ENCODE measurements at places on chromosomes 7 and 10.

DNA sequence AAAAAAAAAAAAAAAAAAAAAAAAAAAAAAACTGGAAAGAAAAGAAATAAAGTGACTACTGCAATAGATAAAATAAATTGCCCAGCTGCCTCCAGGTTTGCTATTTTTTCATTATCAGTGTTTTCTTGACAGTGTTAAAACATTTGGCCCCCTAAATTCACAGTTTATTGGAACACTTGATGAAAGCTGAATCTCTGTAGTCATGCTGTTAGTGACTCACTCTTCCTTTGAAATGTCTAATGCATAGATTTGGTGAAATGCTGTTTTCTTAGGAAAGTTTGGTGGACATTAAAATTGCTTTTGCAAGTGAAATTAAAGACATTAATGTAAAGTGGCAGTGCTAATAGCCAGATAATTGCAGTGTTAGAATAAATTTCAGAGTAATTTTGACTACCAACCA, 785.2 kb downstream of the NRG3 start:
- peak; percentile 8 for DNase-seq

- no peak for DNase-seq
Observed at GRCh38 chr7:41205600-41205999, 497.3 kb downstream of the INHBA start.

DNA sequence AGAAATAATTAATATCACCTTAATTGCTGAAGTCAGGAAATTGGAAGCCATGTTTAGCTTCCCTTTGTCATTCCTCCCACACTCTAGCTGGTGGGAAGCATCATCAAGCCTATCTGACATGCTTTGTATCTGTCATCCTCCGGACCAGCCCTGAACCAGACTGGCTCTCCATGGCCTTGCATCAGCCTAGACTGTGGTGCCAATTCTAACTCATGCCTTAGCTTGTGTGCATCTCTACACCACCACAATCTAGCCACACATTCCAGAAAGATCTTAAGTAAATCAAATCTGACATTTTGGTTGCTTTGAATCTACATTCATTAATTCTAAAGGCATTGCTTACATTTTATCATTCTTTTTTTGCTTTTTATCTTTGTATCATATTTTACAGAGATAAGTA, 196.4 kb upstream of the VSTM2A start:
- no peak for DNase-seq

- no peak for DNase-seq
Observed at GRCh38 chr10:121680879-121681655, 82.8 kb upstream of the FGFR2 start.

DNA sequence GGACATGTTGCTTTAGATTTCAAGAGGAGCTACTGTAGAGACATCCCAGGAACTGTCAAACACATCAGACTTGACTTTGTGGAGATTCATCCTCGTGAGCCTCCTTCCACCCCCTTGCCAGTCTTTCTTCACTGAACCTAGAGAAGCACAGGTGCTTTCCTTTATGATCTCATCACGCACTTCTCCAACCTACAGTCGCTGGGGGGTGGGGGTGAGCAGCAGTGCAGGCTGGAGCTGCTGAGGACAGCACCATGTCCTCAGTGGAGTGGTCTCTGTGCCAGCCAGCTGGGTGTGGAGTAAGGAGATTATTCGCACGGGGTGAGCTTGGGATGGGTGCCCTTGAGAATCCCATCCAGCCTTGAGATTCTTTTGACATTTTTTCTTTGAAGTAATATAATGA, 88.1 kb downstream of the VOPP1 start:
- DNase-seq = no peak

DNA sequence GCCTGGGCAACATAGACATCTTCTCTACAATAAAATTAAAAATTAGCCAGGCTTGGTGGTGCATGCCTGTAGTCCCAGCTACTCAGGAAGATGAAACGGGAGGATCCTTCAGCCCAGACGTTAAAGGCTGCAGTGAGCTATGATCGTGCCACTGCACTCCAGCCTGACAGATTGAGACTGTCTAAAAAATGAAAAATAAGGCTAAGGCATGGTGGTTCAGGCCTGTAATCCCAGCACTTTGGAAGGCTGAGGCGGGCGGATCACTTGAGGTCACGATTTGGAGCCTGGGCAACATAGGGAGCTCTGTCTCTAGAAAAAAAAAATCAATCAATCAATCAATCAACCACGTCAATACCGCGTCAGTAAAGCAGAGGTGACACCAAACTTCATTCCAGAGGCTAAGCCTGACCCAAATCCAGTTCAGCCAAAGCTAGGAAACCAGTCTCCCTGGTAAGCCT, 31.1 kb downstream of the MRPS24 start:
- DNase-seq = no peak

GRCh38 chr7:32022966-32023365, 47.2 kb downstream of the PDE1C start:
- DNase-seq = no peak

- no peak for DNase-seq
Observed at GRCh38 chr7:88457320-88457719, 150.6 kb upstream of the STEAP4 start.

DNA sequence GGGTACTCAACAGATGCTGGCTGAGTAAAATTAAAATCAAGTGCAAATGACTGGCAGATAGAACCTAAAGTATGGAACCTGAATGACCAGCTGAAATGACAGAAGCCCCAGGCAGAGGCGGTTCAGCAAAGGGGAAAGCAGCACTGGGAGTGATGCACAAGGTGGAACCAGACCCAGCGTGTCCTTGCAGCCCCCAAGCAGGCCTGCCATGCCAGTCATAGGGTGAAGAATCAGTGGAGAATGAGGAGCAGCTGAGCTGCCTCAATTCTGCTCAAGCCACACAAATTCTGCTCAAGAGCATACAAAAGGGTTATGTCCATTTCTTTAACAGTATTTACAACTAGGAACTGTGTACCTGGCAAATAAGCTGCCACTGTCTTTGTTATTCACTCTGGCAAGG, 8.7 kb downstream of the ACTR1A start:
- DNase-seq = no peak

DNA sequence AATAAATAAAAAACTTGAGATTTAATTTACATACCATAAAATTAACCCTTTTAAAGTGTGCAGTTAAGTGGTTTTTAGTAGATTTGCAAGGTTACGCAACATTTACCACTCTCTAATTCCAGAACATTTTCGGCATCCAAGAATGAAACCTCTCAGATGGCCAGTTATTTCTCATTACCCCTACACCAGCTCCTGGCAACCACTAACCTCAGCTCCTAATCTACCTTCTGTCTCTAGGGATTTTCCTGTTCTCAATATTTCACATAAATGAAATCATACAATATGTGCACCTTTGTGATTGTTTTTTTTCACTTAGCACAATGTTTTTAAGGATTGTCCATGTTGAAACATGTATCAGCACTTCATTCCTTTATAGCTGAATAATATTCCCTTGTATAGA, 45.1 kb downstream of the INPP5F start:
- DNase-seq = peak; percentile 55

GRCh38 chr10:116160271-116160670, 112.7 kb downstream of the GFRA1 start:
- DNase-seq = no peak

GRCh38 chr10:27779462-27780015, 33.9 kb upstream of the MKX start:
- no peak for DNase-seq

DNA sequence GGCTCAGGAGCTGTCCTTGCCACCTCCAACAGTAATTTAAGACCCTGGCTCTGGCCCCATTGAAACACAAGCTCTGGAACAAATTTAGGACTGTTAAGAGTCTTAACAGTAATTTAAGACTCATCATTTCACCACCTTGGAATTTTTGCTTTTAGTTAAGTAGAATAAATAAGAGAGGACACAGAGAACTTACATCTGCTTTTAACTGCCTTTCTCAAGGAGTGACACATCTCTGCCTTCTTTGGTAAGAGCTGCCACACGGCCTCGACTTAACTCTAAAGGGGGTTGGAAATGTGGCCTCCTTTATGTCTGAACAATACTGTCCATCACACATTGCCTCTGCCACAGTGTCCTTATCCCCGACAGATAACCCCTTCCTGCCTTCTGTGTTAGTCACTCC, 77.9 kb downstream of the HERPUD2 start:
- peak; percentile 48 for DNase-seq

DNA sequence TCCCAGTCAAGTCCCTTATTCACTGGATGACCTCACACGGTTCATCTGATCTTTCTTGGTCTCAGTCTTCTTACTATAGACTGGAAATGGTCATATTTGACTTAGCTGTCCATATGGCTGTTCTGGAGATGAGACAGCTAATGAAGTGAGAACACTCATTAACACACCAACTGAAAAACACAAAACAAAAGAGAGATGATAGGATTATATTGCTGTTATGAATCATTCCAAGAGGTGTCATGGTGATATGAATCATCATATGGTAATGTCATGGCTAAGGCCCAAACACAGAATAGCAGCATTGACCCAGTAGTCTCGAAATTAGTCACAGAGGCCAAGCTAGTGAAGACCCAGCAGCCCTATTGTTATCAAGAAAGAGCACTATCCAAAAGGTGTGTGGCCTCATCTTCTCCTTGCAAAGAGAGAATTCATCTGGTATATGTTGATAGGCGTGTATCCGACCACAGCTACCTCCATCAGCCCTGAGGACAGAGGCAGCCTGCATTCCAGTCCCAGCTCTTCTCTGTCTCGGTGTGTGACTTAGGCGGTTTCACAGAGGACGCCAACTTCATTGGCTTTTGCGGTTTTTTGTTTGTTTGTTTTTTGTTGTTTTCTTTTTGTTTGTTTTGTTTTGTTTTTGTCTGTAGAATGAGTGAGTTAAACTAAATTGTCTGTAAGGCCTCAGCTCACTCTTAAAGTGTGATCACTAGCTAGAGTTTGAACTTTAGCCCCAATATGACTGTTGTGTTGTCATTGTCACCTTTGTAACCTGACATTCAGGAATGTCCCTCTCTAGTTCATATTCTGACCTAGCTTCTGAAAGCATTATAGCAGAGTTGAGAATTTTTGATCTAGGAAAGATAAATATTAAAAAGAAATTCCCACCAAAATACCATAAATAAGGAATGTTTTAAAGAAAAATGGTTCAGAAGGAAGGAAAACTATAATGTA, 97.4 kb upstream of the PDCD4 start:
- peak; percentile 46 for DNase-seq

GRCh38 chr7:155333346-155334234, 35.9 kb downstream of the INSIG1 start:
- no peak for DNase-seq

GRCh38 chr10:108690530-108690929, 1232.8 kb downstream of the XPNPEP1 start:
- DNase-seq = no peak

GRCh38 chr7:108001764-108002725, 916 bp downstream of the LAMB1 start:
- DNase-seq = no peak

GRCh38 chr7:131653418-131654248, 97.2 kb upstream of the PODXL start:
- no peak for DNase-seq

GRCh38 chr7:103710247-103710646, 264.2 kb upstream of the SLC26A5 start:
- no peak for DNase-seq

- no peak for DNase-seq
Observed at GRCh38 chr7:82897500-82897899, 265.2 kb downstream of the PCLO start.

- DNase-seq = no peak
Observed at GRCh38 chr7:46651561-46652088, 730.6 kb upstream of the IGFBP3 start.

- DNase-seq = peak; percentile 16
Observed at GRCh38 chr7:114790521-114790920, 131.4 kb upstream of the MDFIC start.

DNA sequence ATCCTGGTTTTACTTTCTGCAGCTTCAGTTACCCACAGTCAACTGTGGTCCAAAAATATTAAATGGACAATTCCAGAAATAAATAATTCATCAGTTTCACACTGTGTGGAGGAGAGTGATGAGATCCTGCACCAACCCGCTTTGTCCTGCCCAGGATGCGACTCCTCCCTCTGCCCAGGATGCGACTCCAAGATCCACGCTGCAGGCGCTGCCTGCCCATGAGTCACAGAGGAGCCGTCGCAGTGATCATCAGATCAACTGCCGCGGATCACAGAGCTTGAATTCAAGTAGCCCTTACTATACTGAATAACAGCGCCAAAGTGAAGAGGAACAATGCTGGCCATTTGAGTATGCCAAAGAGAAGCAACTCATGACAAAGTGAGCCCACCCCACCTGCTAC, 61.5 kb downstream of the GRB10 start:
- DNase-seq = no peak

GRCh38 chr7:106599343-106599698, 61.6 kb downstream of the CCDC71L start:
- no peak for DNase-seq

GRCh38 chr7:47267346-47267745, 314.6 kb downstream of the TNS3 start:
- DNase-seq = no peak

- no peak for DNase-seq
Observed at GRCh38 chr10:112515126-112515525, 68.1 kb downstream of the VTI1A start.

- peak; percentile 29 for DNase-seq
Observed at GRCh38 chr7:68720697-68721096, 877.6 kb upstream of the AUTS2 start.

DNA sequence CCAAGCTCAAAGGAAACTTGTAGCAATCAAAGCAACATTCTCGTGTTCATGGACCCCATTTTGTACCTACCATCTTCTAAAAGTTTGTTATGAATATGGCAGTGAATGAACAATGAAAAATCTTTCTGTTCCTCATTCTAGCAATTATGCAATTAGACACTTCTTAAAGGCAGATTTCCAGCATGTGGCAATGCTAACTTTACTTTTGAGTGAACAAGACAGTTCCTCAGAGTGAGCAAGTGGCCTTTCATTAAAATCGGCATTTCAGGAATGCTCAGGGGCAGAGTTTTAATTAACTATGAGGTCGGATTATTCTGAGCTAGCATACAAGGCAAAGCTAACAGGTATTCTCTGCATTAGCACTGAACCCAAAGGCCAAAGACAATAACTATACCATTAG, 48.4 kb upstream of the NFE2L3 start:
- DNase-seq = no peak

DNA sequence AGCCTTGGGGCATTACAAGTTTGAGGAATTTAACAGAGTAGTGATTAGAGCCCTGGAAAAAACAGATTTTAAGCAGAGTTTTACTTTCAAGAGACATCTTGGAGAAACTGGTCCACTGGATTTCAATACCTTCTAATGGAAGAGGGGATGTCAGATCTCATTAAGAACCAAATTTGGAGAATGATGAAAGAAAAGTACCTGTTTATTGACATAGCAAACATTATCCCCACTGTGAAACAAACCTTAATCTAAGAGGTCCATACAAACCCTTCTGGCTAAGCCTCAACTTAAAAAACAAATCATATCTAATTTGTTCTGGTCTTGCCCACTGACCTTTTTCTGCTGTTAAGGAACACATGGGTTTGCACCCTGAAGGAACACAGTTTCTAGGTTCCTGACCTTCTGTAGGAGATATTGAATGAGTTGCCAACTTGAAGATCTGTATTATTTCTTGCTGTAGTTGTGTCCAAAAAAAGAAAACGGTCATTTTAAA, 53.5 kb downstream of the LAMB1 start:
- DNase-seq = no peak

DNA sequence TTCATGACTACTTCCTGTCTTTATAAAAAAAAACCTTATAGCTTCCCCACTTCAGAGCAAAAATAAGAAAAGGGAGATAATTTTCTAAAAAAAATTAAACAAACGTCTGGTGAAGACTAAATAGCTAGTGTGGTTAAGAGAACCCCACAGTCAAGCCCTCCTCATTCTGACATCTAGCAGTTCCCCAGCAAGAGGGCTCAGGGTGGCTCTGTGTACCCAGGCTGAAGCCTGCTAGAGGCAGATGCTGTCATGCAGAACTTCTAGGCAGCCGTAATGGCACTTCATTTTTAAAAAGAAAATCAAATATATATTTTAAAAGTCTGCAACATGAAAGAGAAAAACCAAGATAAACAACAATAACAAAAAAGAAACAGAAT, 223.1 kb upstream of the KLF14 start:
- no peak for DNase-seq
